BE2C (cell line): ENCODE measurements at places on chromosomes 11 and 22.

GRCh38 chr11:6333095-6333494, 12.8 kb upstream of the CAVIN3 start:
- DNase-seq = no peak

DNA sequence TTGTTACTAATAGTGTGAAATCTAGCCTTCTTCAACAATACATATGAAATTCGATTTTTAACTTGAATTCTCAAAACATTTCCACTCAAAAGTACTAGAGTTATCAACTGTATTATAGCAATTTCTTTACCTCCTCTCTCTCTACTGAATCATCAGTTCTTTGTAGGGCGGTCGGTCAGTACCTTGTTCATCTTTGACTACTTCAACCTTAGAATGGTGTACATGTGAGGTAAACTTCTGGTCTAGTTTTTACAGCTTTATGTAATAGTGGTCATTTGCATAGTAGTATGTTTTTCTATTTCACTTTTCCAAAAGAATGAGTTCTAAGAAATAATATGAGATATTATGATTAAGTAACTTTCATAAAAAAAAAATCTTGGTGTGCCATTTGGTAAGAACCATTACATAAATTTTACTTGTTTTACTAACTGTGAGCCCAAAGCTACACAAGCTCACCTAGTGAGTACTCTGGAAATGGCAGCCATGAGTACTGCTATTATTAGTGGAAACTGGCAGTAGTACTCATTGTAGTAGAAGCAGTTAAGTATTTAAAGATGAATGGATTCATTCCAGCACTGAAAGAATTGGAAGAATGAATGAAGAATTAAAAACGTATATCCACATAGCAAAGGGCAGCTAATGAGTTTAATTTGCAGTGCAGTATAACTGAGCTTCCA, 30.1 kb downstream of the SESN3 start:
- no peak for DNase-seq

GRCh38 chr11:80613655-80614054, 1172.8 kb upstream of the TENM4 start:
- no peak for DNase-seq

DNA sequence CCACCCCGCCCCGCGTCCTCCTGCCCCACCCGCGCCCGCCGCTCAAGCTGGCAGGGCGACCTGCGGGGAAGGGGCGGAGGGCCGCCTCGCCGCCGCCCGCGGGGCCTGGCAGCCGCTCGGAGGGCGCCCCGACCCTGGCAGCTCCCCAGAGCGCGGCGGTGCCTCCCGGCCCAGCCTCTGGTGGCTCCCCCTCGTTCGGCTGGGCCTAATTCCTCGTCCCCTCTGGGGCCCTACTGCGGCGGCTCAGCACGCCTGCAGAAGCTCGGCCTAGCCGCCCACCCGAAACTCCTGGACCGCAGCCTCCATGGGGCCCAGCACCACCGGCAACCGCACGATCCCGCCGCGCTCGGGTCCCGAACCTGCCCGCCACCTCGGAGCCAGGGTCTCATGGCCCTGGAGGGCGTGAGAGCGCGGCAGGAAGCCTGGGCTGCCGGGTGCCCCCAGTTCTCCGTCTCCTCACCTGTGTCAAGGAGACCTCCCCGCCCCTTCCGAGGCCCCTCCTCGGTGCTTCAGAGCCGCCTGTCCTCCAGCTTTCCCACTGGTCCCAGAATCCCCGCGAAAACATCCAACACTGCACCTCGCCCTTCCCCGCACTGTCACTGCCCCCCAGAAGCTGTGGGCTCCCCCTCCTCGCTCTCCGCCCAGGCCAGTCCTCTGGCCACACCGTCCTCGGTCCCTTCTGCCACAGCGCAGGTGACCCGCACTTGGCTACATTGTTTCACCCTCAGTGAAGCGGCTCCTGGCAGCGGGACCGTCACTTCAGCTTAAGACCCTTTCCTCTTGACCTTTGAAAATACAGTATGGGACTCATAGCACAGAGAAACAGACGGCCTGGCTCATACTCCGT, 613 bp upstream of the GSC2 start:
- DNase-seq = no peak

DNA sequence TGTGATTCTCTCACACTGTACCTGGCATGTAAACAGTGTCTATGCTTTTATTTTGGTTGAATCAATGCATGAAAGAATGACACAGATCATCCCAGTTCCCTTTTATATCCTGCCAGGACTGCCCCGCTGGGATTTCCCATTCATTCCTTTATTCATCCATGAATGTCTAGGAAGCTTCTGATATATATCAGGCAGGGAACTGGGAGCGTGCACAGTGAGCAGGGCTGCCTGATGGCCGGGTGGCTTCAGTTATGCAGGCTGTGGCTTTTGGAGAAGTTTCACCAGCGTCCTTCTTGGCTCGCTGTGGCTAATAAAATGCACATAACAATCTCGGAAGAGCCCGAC, 789.0 kb downstream of the TBC1D22A start:
- DNase-seq = no peak

DNA sequence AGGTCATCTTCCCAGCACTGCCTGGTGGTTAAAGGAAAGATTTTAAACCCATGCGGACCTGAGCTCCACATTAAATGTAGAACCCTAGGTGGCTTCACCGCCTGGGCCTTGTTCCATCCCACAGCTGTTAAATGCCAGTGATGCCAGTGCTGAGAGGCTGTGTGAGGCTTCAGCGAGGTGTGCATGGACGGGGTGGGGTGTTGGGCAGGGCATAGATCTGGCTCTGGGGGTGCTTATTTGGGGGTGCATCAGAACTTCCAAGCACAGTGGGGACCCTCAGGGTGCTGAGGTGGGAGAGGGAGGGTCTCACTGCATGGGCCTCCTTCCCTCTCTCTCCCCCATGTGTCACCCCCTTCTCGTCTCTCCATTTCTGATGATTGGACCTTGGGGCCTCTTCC, 90.1 kb upstream of the B3GAT1 start:
- no peak for DNase-seq

DNA sequence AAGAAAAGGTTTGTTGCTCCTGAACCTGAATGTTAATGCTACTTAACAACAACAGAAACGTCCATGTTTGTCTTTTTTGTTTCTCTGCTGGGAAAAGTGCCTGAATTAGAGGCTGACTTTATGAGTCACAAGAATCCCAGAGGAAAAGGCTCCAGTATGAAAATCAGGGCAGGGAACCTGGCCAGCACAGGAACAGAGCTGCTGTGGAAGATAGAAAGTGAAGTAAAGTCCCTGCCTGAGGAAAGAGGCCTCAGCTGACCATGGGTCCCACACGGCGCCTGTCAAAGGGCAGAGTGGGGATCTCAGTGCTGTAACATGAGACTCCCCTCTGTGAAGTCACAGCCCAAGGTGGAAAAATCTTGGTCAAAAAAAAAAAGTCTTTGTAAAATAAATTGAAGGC, 632.3 kb upstream of the CCDC90B start:
- no peak for DNase-seq

GRCh38 chr11:3971756-3972404, 116.4 kb downstream of the STIM1 start:
- no peak for DNase-seq

- DNase-seq = peak; percentile 72
These were observed 66.5 kb downstream of the GGTLC2 start for GRCh38 chr22:22710719-22711531.

- no peak for DNase-seq
These were observed 13.1 kb downstream of the TAF1D start for GRCh38 chr11:93727985-93728791.

DNA sequence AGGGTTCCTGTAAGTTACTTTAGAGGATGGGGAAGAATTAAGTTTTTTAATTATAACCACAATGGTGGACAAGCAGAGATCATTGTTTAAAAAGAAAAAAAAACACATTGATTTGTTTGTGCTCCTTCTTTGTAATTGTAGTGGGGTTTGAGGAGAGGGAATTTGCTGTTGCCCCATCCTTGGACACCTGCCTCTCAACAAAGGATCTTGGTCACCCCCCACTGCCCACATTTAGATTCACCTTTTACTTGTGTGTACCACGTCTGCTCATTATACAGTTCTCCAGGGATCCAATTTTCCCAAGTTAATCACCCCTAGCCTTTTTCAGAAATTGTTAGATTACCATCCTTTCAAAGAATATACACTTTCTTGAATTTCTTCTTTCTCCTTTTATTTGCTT, 53.0 kb downstream of the DNAJC24 start:
- no peak for DNase-seq

- DNase-seq = no peak
These were observed 30.1 kb upstream of the MTNR1B start for GRCh38 chr11:92939305-92939704.
